Mammary epithelial cell (primary cell): ENCODE measurements at places on chromosomes 1 and 21. TPM values are rescaled to one million over a fixed set of nuclear protein-coding genes. Genes with fewer than 3 reads are reported as not detected.

Gene NKAIN1
- total RNA-seq = not detected in 2 replicates

Gene SPRR1B
- not detected for total RNA-seq

Gene NID1
- 21.3 TPM for total RNA-seq

Gene ROR1
- 21.8 TPM for total RNA-seq

Gene VWA5B1
- not detected in 2 replicates for total RNA-seq

Gene DIRAS3
- total RNA-seq = not detected in 2 replicates

Gene C1orf116
- total RNA-seq = 94.0 TPM

Gene HSD3B2
- not detected for total RNA-seq

Gene KCND3
- total RNA-seq = 3.3 TPM

Gene LORICRIN
- not detected for total RNA-seq

Gene KRTAP12-2
- total RNA-seq = not detected in 2 replicates

Gene DENND2D
- 1.5 and 1.6 TPM in 2 replicates for total RNA-seq

Gene F13B
- total RNA-seq = not detected in 2 replicates

Gene CD52
- not detected for total RNA-seq

Gene MX2
- not detected in 2 replicates for total RNA-seq

Gene CGN
- total RNA-seq = 2.0 TPM

Gene PLA2G2F
- not detected in 2 replicates for total RNA-seq

Gene SETDB1
- 30.3 and 34.2 TPM in 2 replicates for total RNA-seq

Gene VWA1
- 4.1 and 11.3 TPM in 2 replicates for total RNA-seq

Gene CD164L2
- 2.7 and 2.9 TPM in 2 replicates for total RNA-seq

Gene PLA2G2D
- total RNA-seq = not detected

Gene SPRR2G
- not detected in 2 replicates for total RNA-seq

Gene ZYG11A
- 0.67 TPM for total RNA-seq

Gene CRABP2
- 7.0 TPM for total RNA-seq

Gene PRRX1
- total RNA-seq = 1.7 TPM

Gene SLC2A5
- under 0.01 TPM for total RNA-seq

Gene B3GALT2
- 0.12 TPM in 1 of 2 replicates, not detected in the other for total RNA-seq

Gene SERTAD4
- total RNA-seq = 0.67 TPM

Gene RHBG
- not detected for total RNA-seq

Gene TP73
- 2.5 TPM for total RNA-seq

Gene RHBDL2
- total RNA-seq = 0.67 TPM

Gene HHAT
- 1.8 and 2.7 TPM in 2 replicates for total RNA-seq

Gene IGSF5
- 0.17 TPM for total RNA-seq

Gene CD244
- total RNA-seq = not detected in 2 replicates

Gene HMCN1
- 60.2 TPM for total RNA-seq
